Effector CD4-positive, alpha-beta T cell (primary cell): ENCODE measurements at places on chromosomes 7 and 10.

GRCh38 chr7:92644406-92645113 is 54.4 kb upstream of the FAM133B start:
- no peak for DNase-seq

GRCh38 chr7:92785923-92786322 is 50.5 kb downstream of the CDK6 start:
- no peak for DNase-seq

DNA sequence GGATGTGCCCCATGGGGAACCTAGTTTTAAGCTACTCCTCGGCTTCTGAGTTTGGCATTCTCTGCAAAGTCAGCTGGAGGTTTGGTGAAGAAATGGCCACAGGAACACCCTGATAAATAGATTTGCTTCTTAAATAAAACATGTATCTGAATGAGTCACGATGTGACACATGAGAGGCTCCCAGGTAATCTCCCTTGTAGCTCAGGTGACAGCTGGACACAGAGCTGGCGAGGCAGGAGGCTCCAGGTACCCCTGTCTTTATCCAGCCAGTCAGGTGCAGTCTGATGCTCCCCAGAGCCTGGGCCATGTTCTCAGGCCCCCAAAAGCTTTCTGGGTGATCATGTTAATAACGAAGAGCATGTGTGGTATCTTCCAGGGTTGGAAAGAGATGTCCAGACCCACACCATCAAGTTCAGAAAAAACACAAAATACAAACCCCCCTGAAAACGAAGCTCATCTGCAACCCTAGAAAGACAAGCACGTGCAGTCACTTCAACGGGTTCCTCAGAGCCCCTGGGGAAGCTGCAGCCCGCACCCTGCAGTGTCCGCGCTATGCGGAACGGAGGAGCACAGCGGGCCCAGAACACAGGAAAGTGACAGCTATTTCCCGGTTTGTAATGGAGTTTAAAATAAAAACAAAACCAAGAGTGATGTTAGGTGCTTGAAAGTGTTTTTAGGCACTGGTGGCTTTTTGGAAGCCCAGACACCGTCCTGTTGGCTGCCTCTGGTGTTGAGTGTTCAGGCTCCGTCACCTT is 69.4 kb downstream of the ZRANB1 start:
- no peak for DNase-seq

DNA sequence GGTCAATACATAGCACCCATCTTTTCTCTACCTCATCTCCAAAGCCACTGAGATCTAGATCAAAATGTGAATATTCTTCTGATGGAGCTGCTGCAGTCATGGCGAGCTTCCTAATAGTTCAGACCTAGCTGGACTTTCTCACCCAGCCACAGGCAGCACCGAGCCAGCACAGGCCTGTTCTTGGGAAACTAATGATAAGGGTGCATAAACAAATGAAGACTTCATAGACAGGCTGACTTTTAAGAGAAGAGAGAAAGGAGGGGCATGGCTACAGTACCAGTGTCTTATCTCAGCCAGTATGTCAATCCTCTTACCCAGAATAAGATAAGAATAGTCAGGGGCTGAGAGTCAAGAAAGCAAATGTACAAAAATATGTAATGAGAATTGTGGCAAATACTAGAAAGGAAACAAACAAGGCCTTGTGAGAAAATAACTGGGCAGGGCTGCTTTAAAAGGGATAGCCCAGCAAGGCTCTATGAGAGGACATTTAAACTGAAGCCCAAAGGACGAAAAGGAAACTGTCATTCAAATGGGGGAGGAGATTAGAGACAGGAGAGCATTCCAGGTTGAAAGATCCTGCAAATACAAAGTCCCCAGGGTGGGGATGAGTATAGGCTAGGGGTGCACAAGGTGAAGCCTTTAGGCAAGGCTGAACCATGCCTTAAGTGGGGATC is 21.8 kb upstream of the CDK14 start:
- no peak for DNase-seq

DNA sequence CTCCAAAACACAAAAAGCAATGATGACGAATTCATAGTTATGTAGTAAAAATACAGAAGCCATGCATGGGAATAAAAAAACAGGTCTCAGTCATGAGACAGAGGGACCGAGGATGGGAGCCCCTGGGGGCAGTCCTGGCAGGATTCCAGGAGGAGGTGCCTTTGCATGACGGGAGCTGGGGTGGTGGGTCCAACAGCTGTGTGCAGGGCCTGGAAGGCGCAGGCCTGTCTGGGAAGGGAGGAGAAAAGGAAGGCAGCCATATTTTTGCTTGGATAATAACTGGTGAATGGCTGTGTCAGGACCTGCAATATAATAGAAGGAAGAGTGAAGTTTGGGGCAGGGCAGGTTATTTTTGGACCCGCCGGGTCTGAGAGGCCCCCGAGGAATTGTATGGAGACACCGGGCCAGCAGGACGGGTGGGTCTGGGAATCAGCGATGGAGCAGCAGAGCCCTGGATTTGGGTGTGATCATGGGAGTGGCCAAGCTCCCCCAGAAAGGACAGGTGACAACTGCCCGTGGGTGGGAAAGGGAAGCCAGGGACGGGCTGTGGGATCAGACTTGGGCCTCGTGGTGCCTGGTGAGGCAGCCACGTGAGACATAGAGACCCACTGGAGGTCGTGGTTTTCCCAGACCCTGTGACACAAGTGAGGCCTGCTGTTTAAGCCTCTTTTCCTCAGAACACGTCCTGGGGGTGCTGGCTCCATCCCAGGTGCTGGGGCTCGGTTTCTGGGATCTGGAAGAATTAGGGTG is 2.9 kb upstream of the JAKMIP3 start:
- no peak for DNase-seq

DNA sequence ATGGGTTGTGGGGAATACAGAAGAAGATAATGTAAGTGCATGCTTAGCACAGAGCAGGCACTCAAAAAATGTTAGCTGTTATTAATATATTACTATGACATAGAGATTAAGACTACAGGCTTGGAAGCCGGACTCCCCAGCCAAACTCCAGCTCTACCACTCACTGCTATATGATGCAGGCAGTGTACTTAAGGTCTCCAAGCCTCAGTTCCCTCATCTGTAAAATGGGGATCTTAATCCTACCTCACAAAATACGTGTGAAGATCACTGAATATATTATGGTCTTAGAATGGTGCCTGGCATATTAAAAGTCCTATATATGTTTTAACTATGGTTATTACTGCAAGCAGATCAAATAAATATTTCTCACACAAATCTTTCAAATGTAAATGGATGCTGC is 5.2 kb downstream of the PDLIM1 start:
- no peak for DNase-seq

DNA sequence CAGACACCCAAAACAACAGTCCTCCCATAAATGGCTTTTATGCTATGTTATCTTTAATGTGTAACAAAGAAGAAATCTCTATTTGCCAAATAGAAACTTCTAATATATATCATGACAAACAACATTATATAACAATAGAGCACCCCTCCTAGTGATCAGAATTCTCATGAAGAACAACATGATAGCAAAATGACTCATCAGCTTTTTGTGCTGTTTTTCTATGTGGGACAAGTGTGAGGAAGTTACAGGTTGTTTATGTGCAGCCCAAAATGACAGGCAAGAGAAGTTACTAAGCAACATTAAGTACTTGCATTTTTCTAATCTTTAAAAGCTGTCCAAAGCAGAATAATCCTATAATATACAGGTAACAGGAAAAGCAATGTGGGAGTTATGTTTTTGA is 7.7 kb downstream of the DGKB start:
- no peak for DNase-seq

GRCh38 chr10:15027741-15028140 is 16.0 kb upstream of the OLAH start:
- no peak for DNase-seq

DNA sequence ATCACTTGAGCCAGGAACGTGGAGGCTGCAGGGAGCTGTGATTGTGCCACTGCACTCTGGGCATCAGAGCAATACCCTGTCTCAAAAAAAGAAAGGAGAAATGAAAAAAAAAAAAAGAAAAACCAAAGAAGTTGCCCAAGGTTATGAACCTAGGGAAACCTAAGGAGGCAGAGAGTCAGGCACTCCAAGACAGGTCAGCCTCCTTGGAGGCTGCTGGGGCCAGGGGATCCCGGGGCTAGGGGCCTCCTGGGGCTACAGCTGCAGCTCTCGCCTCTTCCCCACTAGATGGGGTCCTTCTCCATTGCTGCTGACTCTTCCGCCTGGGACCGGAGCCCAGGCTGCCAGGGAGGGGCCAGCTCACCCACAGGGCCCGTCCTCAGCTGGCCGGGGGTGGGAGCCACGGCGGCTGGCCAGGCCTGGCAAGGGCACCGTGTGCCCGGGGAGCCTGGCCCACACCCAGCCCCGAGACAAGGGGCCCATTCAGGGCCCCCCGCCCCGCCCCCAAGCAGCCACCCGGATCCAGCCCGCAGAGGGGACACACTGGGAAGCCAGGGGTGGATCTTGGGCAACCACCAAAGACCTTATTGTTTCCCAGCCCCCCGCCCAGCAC is 1.7 kb upstream of the SPACDR start:
- no peak for DNase-seq

DNA sequence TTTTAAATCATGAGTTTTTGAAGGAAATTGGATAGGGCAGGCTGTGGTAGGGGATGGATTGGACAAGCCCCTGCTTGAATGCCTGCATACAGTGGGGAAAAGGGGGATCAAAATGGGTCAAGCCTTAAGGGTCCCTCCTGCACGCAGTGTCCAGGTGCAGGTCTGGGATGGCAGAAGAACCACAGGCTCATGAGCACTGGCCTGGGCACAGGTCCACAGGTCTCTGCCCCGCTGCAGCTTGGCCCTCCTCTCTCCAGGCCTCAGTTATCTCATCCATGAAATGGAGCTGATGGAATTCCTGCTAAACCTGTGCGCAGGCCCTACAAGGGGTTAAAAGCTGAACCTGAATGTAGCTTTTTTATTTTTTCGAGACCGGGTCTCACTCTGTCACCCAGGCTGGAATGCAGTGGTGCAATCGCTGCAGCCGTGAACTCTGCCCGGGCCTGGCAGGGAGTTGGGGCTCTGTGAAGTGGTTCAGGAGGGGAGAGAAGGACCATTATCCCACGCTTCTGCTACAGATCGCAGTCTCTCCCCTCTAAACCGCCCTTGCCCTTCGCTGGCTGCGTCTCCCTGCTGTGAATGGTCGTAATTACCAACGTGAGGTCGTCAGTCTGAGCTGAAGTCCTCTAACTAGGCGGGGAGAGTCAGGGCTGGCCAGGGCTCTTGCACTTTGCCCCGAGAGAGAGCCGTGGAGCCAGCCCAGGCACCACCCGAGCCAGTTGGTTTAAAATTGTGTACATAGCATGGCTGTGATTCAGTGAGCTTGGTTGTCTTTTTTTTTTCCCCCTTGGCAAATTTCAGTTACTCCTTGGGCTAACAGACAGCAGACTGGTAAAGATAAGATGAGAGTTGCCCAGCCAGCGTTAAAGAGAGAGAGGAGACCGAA is 77.5 kb upstream of the GTF2I start:
- no peak for DNase-seq

GRCh38 chr7:23965296-23965695 is 255.3 kb downstream of the STK31 start:
- DNase-seq: no peak

- DNase-seq: no peak
These were observed 55.8 kb downstream of the UNCX start for GRCh38 chr7:1288390-1288995.
